Left forelimb (tissue), 1 donor: ENCODE measurements at places on chromosomes 16 and 17.
A peak's percentile ranks its signal among the peaks of the same experiment; 100 is the strongest.

GRCh38 chr17:34667656-34668055 lies 88.3 kb downstream of the TMEM132E start:
- DNase-seq = peak; percentile 12

- DNase-seq = no peak
Measured at GRCh38 chr17:63500543-63501390, 22.4 kb upstream of the KCNH6 start.

GRCh38 chr16:79122343-79122742 lies 478.2 kb downstream of the MAF start:
- no peak for DNase-seq

GRCh38 chr16:89562939-89563338 lies 2.5 kb downstream of the RPL13 start:
- no peak for DNase-seq

GRCh38 chr17:58189436-58190146 lies 2.9 kb upstream of the EPX start:
- DNase-seq = no peak

GRCh38 chr17:58786586-58787295 lies 31.1 kb downstream of the PPM1E start:
- no peak for DNase-seq

DNA sequence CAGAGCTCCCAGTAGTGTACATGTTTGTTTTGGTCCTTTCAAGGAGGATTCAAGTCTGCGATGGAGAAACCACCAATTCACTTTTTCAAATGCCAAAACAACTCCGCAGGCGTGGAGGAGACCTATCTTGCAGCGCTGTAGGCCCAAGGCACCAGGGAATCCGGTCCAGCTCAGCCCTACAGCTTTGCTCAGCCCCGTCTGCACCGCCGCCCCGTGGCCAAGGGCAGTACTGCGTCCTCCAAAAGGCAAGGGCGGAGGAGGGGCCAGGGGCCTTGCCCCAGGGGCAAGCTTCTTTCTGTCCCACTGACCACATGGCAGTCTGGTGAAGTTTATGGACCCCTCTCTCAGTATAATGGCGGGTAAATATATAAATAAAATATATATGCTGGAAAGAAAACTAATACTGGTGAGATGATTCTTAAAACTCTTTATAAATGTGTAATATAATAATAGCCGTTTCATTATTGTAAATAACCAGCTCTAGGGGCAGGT lies 709 bp upstream of the CD300LG start:
- peak; percentile 85 for DNase-seq

DNA sequence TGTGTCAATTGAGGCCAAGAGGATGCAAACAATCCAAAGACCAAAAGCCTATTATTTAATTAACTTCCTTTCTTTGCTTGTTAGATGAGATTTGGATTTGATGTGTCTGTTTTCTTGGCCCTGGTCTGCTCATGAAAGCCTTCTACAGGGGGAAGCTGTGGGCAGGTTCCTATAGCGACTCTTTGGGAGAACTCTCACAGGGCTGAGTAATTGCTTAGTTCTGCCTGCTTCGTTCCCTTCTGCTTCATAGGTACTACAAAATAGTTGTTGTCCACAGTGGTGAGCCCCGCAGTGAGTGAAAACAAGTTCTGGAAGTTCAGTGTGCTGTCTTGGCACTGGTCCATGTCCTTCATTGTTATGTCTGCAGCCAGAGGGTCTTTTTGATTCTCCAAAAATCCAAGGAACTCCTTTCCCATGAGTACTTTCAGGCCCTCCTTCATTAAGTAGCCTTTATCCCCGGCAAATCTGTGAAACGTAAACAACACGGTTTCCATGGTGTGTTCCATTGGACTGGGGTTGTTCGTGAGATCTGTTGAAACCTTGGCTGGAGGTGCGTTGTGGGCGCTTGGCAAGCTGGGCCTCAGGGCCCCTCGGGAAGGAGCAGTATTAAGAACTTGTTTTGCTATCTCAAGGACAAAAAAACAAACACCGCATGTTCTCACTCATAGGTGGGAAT lies 30.0 kb upstream of the ANKRD40CL start:
- DNase-seq = no peak

- no peak for DNase-seq
Measured at GRCh38 chr17:1908699-1909309, 79.0 kb downstream of the RPA1 start.

- DNase-seq = no peak
Measured at GRCh38 chr17:305090-305976, 47.3 kb downstream of the RPH3AL start.

DNA sequence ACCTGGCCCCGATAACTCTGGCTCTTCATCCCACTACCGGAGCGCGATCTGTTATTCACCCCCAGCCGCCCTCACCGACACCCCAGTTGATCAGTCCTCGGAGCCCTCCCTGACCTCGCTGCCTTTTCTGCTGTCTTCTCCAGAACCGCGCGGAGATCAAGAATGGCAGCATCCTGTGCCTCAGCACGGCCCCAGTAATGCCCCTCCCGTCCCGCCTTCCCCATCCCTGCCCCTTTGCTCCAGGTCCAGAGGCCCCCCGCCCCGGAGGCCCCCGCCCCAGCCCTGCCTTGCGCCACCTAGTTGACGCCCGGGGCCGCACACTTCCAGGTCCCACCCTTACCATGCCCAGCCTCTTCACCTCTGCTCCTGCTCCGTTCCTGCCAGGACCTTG lies 872 bp downstream of the ELMO3 start:
- no peak for DNase-seq

DNA sequence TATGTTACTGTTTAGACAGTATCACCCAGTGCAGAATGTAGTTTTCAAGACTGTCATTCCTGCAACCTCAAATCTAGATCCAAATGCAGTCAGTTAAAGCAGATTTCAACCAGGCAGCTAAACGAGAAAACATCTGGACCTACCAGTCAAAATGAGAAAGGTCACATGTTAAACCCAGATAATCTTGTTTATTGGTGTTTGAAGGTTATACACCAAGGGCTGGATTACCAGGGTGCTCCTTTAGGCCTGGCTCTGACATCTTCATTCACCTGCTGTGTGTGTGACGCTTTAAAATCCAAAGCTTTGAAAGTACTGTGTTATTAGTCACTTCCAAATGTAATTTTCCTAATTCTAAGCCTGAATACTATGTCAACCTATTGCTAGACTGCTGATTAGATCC lies 54.9 kb downstream of the IKZF3 start:
- no peak for DNase-seq

DNA sequence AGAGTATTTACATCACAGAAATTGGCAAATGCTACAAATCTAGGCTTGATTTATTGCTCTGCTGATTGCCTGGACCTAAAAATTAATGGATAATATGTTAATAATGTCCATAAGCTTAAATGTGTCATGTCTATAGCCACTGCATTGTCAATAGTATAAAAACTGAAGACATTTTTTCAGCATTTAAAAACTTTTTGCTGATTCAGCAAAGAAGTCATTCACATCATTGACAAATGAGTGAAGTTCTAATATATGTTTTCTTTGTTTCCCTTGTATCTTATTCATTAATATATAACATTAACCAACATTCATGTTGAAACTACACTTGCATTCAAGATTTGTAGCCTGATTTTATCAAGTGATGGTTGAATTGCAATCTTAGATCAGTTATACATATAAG lies 214.7 kb upstream of the XYLT1 start:
- DNase-seq = no peak

- DNase-seq = no peak
Measured at GRCh38 chr17:66268247-66268927, 34.0 kb upstream of the PRKCA start.

GRCh38 chr16:9415545-9415944 lies 324.1 kb downstream of the HAPSTR1 start:
- DNase-seq = no peak

GRCh38 chr16:63938661-63939060 lies 1183.2 kb downstream of the CDH11 start:
- DNase-seq = no peak

- DNase-seq = no peak
Measured at GRCh38 chr17:78761789-78762406, 20.2 kb downstream of the CYTH1 start.

DNA sequence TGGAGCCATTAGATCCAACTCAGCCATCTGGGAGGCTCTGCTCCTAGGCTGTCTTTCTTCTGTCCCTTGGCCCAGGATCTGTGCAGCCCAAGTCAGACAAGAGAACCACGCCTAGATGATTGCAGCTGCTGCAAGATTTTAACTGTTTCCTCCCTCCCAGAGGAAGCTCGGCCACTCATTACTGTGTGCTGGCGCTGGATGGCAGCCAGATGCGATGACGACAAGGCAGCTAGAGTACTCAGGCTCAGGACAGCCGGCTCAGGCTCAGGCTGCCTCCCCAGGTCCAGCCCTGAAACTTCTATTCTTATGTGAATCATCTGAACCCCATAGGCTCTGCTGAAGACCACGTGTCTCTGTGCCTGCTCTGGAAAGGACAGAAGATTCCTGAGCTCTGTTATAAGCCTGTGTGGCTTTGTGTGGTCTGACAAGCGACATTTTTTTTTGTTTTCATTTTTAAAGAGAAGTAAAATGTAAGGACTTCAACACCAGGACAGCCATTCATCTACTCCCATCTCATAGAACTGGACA lies 32.1 kb upstream of the FBXW10B start:
- DNase-seq = peak; percentile 90

DNA sequence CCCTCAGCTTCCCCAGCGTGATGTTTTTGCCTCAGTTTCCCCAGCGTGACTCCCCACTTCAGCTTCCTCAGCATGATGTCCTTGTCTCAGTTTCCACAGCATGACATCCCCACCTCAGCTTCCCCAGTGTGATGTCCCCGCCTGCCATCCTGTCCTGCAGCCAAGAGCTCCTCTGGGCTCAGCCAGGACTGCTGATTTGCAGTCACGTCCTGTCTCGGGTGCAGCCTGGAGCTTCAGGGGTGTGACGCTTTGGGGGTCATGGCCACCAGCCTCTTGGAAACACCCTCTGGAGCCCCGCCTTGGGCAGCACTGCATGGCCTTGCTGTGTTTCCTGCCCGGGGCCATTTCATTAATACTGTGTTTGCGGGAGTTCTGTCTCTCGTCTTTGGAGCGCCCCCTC lies 16.5 kb upstream of the NUDT16L1 start:
- no peak for DNase-seq

- no peak for DNase-seq
Measured at GRCh38 chr17:37050920-37051319, 102.2 kb downstream of the AATF start.

DNA sequence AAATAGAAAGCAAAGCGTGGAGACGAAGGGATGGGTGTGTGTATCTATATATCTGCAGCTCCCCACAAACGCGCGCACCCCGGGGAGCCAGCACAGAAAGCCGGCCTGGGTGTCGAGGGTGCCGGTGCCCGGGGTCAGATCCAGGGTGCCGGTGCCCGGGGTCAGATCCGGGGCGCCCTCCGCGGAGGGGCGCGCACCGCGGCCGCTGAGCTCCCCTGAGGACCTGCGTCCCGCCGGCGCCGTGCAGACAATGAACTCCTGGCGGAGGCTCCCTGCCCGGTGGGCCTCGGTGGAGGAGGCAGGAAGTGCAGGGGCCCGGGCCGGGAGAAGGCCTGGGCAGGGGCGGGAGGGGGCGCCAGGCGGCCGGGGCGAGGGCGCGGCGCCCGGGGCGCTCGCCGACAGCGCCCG lies 1.1 kb downstream of the ZNF423 start:
- DNase-seq = no peak

DNA sequence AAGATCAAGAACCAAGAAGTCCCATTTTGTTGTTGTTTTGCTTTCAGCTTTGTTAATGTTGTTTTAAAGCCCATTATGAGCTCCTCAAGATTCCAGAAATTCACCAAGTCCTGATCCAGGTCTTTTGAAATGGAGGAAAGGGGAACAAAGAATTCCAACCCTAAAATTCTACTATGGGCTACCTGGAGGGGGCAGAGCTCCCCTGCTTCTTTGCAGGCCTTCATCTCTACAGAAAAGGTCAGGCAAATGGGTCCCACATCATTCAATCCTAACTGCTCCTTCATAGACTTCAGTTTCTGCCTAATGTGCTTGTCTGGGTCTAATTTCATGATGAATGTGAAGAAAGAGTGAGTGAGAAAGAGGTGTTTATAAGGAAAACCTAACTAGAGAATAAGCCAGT lies 375.5 kb downstream of the TOX3 start:
- no peak for DNase-seq

DNA sequence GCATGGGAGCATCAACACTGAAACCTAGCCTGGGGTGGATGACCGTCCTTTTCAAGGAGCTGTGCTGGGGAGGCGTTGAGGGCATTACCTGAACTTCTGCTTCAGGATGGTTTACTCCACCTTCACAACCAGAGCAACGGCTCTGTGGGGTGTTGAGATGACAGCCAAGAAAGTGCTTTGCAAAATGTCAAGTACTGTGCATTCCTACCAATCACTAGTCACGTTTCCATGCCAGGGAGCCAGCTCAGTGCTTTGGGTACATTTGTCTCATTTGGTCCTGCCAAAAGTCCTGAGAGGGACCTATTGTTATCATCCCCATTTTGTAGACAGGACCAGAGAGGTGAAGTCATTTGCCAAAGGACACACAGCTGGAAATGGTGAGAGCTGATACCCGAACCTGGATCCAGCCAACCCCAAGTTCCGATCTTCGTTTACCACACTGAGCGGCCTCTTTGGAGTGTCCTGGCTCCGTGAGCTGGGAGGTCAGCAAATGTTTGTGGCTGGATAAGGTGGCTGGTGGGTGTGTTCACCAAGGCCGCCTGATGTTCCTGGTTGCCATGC lies 61.6 kb downstream of the IRF8 start:
- no peak for DNase-seq

DNA sequence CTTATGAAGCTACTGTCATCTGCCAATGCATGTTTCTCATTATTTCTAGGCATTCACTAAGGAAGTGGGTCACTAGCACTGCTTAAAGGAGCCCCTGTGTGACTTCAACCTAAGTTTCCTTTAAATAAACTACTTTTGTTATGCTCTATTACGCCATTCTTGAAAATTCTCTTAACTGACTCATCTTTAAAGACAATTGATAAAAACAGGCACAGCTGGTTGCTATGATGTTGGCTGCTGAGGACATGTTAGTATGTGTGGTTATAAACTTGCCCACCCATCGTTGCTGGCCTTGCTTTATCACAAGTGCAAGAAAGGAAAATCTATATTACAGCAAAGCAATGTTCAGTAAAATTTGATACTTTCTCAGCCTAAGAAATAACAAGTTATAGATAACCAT lies 75.8 kb upstream of the CNTNAP4 start:
- no peak for DNase-seq

DNA sequence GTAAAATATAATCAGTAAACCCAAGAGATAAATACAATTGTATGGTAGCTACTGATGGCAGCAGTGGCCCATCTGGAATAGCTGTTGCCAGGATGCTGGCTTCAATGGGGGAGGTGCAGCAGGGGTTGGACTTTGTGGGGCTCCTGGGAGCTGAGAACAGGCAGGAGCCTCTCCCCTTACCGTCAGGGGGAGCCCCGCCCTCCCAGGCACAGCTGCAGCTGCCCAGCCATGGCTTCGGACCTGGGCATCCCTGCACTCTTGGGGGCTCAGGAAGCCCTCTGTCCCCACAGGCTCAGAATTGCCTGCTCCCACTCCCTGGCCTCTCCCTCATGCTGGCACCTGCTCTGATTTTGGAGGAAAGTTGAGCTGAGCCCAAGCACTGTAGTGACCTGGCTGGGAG lies 741.1 kb downstream of the CDH11 start:
- no peak for DNase-seq

- no peak for DNase-seq
Measured at GRCh38 chr17:58377661-58378060, 25.7 kb upstream of the SUPT4H1 start.

- no peak for DNase-seq
Measured at GRCh38 chr16:22198547-22199293, 7.4 kb upstream of the EEF2K start.
